ENCODE measurements at places on chromosomes 7 and 10.

GRCh38 chr10:34327184-34327583 lies 487.9 kb downstream of the PARD3 start:
- DNase-seq: no peak

- DNase-seq: no peak
Observed at GRCh38 chr10:11631890-11632587, 20.6 kb upstream of the USP6NL start.

DNA sequence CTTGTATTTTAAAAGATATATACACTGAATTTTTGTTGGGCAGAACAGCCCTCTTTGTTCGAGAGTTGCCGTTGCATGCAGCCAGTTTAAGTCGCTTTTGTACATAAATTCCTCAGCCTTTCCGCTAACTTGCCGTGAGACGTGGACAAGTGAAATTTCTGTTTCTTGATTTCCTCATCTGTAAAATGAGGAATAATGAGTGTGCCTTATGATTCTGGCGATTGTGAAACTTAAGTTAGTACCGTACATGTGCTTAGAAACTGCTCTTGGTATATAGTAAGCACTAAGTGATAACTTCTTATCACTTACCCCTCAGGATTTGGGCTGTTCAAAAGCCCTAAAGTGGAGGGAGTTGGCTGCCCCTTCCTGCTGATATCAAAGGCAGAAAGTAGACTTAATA lies 1.4 kb downstream of the CCNJ start:
- no peak for DNase-seq

DNA sequence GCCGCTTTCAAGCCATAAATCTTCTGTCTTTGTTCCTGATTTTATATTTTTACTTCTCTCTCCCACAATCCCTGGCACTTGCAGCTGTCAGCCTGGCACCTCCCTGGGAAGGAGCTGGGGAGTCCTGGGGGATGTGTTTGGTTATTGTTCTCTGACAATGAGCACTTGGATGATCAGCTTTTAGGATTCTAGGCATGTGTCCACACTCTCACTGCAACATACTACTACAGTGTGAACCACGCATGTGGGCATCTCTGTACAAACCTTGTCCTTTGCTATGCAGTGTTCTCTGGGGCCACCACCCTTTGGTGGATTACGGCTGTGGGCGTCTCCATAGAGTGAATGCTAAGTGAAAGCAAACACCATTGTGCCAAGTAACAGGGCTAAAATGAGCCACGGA lies 168.4 kb upstream of the KMT2E start:
- no peak for DNase-seq
